ENCODE measurements at places on chromosomes 16 and 17.

DNA sequence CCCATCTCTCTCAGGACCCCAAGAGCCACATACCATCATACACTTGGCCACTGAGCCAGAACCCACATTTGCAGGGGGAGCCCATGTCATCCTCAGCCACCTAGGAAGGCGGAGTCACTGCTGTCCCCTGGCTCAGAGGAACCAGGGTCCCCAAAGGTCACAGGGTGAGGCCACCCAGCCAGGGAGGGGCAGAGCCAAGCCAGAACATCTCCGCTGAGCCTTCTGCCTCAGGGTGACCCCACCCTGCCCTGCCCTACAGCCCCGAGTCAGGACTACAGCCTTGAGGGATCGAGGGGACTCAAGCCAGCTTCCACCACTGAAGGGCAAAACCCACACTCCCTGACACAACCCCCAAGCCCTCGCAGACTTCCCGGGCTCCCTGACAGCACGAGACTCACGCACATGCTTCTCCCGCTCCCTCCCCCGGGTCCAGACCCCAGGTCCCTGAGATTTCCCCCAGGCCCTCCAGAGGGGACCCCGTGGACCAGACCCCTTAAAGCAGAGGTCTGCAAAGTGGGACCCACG, 17.4 kb downstream of the PIEZO1 start:
- DNase-seq, result no peak

GRCh38 chr16:78142788-78143187, 43.3 kb downstream of the WWOX start:
- no peak for DNase-seq

DNA sequence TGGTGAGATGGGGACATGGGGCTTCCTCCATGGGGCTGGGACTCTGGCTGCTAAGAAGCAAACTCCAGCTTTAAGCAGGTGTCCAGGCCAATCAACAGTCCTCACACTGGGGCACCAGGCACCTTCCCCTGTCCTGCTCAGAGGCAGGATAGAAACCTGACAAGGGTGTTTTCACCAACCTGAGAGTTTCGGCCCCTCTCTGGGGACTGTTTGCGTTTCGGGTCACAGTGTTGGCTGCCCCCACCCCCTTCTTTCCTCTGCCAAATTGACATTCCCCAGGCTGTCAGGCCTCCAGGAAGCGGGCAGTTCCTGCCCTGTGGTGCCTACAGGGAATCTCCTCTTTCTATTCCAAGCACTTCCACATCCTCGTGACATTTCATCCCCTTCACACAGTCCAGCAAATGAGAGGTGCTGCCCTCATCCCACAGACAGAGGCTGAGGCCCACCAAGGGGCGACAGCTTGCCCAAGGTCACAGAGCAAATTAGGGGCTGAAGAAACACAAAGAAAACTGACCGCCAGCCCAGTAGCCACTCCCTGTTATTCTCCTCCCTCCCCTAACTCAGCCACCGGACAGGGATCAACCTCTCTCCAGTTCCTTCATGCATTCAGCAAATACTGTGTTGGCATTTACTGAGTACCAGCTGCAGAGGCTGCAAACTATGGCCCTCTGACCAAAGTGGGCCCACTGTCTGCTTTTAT, 38.0 kb downstream of the MMP15 start:
- no peak for DNase-seq

GRCh38 chr16:75494661-75495075, 573 bp downstream of the CHST6 start:
- no peak for DNase-seq

- DNase-seq, result no peak
Observed at GRCh38 chr17:55735731-55736405, 13.2 kb upstream of the TMEM100 start.

- no peak for DNase-seq
Observed at GRCh38 chr17:78946631-78947030, 21.4 kb upstream of the TIMP2 start.

GRCh38 chr17:40696651-40697072, 6.9 kb downstream of the KRT24 start:
- DNase-seq, result no peak

- no peak for DNase-seq
Observed at GRCh38 chr16:56163938-56164337, 27.4 kb upstream of the GNAO1 start.

- DNase-seq, result peak; percentile 10
Observed at GRCh38 chr17:79623786-79624717, 13.2 kb upstream of the RBFOX3 start.

DNA sequence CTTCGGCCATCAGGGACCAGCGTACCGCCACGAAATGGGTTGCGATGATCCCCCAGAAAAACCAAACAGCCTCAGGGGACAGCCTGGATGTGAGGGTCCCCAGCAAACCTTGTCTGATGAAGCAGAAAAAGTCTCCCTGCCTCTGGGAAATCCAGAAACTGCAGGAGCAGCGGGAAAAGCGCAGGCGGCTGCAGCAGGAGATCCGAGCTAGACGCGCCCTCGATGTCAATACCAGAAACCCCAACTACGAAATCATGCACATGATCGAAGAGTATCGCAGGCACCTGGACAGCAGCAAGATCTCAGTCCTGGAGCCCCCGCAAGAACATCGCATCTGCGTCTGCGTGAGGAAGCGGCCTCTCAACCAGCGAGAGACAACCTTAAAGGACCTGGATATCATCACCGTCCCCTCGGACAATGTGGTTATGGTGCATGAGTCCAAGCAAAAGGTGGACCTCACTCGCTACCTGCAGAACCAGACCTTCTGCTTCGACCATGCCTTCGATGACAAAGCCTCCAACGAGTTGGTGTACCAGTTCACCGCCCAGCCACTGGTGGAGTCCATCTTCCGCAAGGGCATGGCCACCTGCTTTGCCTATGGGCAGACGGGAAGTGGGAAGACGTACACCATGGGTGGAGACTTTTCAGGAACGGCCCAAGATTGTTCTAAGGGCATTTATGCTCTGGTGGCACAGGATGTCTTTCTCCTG, 769 bp downstream of the KIF2B start:
- no peak for DNase-seq

DNA sequence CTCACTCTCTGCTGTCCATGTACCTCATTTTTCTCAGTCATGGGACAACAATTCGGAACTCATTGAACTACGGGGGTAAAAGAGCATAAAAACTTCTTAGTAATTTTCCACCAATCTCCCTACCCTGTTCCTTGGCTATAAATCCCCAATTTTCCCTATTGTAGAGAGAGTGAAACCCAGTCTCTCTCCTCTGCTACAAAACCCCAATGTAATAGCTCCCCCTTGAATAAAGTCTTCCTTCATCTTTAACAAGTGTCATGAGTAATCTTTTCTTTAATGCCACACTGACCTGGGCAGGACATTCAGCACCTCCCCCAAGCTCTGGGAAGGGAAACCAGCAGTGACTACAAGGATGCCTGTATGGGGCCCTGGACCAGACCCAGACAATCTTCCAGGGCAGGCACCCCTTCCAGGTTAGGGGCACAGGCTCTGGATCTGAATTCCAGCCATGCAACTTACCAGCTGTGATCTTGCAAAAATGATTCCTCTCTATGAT, 10.2 kb upstream of the EIF1 start:
- no peak for DNase-seq

- DNase-seq, result no peak
Observed at GRCh38 chr16:69672998-69673713, 53.2 kb downstream of the NQO1 start.

GRCh38 chr16:66847533-66848067, 3.4 kb downstream of the CA7 start:
- DNase-seq, result no peak

- DNase-seq, result no peak
Observed at GRCh38 chr16:85307552-85308364, 195.5 kb upstream of the CIBAR2 start.

- DNase-seq, result no peak
Observed at GRCh38 chr17:31915456-31916100, 14.1 kb upstream of the UTP6 start.

- no peak for DNase-seq
Observed at GRCh38 chr17:3796110-3796821, 4.7 kb downstream of the ITGAE start.

GRCh38 chr16:19138601-19139000, 24.8 kb downstream of the ITPRIPL2 start:
- DNase-seq, result no peak

GRCh38 chr17:82548681-82549303, 29.3 kb downstream of the FOXK2 start:
- DNase-seq, result no peak

- DNase-seq, result no peak
Observed at GRCh38 chr16:10552998-10553491, 27.4 kb downstream of the EMP2 start.

DNA sequence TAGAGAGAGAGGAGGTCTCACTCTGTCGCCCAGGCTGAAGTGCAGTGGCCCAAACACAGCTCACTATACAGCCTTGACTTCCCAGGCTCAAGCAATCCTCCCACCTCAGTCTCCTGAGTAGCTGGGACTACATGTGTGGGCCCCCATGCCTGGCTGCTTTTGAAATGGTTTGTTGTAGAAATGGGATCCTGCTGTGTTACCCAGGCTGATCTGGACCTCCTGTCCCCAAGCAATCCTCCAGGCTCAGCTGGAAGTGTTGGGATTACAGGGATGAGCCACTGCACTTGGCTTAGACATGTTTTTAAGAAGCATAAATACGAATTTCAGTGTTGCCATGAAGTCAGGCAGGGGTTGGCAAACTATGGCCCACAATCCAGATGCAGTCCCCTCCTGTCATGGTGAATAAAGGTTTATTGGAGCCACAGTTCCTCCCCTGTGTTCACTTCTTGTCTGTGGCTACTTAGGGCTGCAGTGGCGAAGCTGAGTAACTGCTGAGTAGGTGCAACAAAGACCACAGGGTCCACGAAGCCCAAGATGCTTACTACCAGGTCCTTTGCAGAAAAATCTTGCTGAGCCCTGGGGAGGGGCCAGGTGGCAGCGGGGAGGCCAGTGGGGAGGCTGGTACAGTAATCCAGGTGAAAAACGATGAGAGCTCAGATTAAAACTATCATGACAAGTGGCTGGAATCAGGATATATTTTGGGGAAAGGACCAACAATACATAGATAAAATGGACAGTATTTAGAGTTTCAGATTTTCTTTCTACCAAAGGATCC, 35.2 kb downstream of the TNFRSF13B start:
- DNase-seq, result no peak

DNA sequence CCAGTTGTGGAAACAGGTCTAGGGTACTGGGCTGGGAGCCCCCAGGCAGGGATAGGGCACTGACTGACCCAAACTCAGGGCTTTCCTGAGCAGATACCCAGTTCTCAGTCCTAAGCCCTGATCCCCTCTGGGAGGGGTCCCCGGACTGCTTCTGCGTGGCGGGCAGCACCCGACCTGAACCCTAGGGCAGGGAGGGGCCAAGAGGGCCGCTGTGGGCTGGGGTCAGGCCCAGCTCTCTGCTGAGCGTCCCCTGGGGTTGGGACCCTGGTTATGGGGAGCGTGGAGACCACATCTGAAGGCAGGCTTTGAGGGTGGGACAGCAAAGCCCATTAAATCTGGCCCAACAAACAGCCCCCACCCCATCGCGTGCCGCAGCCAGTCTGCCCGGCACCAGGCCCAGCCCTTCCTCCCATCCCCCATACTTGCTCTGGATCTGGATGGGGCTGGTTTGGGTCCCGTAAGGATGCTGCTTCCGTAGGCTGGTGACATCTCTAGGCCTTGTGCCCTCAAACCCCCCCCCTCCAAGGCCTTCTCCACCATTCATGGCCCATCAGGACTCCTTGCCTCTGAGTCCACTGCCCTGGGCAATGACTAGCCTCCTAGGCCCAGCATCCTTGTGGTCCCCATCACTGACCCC, 691 bp upstream of the FAM83G start:
- DNase-seq, result no peak

GRCh38 chr16:78244131-78244895, 144.9 kb downstream of the WWOX start:
- DNase-seq, result no peak

DNA sequence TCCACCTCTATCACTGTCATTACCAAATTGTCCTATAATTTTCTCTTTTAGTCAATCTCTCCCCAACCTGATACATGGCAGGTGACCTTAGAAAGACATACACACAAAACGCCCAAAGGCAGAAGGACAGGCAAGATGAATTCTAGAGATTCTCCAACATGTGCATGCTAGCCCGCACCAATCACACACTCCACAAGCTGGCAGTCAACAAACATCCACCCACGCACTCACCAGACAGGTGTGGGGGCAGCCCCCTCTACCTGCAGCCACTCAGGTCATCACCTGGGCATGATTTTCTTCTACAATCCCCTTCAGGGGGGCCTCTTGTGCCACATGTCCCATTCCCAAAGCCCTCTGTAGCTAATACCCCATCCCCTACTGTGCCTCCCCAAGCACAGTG, 9.5 kb downstream of the MPP2 start:
- DNase-seq, result no peak

All from omental fat pad (tissue), 4 donors.